ENCODE measurements at places on chromosomes 7 and 10. TPM values are rescaled to one million over a fixed set of nuclear protein-coding genes. Genes with fewer than 3 reads are reported as not detected.

GRCh38 chr7:15168489-15168888, 265.9 kb upstream of the DGKB start:
- no peaks in the 10 kb centered on the region for H3K27me3 ChIP-seq
- H3K4me3 ChIP-seq, result no peak overlapping the region
- no peaks in the 10 kb centered on the region for H3K4me1 ChIP-seq
- DNase-seq, result no peak

DNA sequence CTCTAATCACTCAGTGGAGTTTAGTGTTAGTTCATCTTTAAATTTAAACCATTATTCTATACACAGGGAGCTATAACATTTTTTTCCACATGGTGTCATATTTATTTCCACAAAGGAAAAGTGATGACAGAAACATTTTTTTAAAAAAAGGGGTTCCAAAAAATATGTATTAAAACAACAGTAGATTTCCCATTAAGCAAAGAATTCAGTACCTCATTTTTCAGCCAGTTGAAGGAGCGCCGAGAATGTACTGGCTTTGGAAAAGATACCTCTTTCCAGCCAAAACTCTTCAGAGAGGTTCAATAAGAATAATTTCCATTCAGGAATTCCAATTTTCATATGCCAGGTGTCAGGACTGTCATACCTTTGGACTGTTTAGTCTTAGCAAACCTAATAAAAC, 250.5 kb upstream of the MEOX2 start:
- H3K36me3 ChIP-seq, result no peaks in the 10 kb centered on the region
- no peak overlapping the region for H3K27ac ChIP-seq
- H3K27me3 ChIP-seq, result no peaks in the 10 kb centered on the region
- no peaks in the 10 kb centered on the region for H3K4me1 ChIP-seq
- no peak overlapping the region for H3K4me3 ChIP-seq

DNA sequence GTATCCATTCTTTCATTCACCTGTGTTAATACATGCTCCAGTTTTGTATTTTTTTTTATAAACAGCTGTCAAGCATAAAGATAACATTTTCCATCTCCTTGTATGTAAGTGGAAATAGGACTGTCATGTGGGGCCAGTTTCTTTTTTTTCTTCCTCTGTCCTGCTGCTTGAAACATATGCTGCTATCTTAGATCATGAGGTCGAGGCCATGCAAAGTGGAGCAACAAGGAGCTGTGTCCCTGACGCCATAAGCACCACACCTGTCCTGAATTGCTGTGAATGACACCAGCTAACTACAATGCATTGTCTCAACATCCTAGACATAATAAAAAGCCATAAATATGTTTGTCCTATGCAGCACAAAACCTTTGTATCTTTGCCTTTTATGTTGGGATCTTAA, 37.7 kb upstream of the SLC26A4 start:
- no peaks in the 10 kb centered on the region for H3K27me3 ChIP-seq
- H3K36me3 ChIP-seq, result no peaks in the 10 kb centered on the region
- peaks cover 3% of the 10 kb centered on the region for H3K4me1 ChIP-seq
- no peak overlapping the region for H3K27ac ChIP-seq
- no peak overlapping the region for H3K4me3 ChIP-seq

DNA sequence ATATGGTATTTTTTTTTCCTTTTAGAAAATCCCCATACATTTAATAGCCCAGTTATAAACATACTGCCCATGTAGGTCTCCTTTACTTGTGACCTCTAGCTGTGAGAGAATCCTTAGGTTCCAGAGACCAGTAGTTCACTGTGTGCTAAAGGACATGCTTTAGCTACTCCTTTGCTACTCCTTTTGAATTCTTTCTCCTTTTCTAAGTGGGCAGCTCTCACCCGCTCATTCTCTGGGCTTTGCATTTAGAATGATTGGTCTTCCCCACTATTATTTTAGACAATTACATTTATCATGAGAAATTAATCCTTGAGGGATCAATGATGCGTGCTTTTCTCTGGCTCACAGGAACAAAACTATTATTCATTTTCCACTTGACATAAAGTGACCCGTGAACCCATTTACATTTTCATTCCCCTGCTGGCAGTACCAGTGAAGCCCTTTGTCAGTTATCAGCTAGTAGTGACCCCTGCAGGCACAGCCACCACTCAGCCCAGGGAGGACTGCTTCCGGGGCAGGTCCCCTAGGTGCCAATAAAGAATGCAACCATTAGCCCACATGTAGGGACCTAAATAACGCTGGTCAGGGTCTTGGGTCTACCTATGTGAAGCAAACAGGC, 844.3 kb downstream of the CNTNAP2 start:
- no peaks in the 10 kb centered on the region for H3K4me1 ChIP-seq
- H3K36me3 ChIP-seq, result no peaks in the 10 kb centered on the region
- H3K27ac ChIP-seq, result no peak overlapping the region
- H3K4me3 ChIP-seq, result no peak overlapping the region
- DNase-seq, result no peak

DNA sequence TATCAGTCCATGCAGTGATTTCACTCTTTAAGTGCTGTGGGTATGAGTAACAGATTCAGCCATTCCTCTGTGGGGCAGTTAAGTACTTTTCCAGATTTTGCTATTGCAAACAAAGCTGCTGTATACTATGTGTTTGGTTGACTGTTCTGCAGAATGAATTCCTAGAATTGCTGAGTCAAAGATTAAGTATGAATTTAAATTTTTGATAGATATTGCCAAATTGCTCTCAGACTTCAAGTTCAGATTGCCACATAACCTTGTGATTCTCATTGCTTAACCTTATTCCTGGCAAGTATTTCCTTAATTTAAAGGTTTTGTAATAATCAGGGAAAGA, 21.6 kb upstream of the SAR1A start:
- H3K27ac ChIP-seq, result no peak overlapping the region
- H3K36me3 ChIP-seq, result no peaks in the 10 kb centered on the region
- H3K4me3 ChIP-seq, result no peak overlapping the region
- no peaks in the 10 kb centered on the region for H3K27me3 ChIP-seq

GPR26 gene
- not detected for polyA plus RNA-seq

HOXA3 gene
- not detected for polyA plus RNA-seq

HABP2 gene
- not detected for polyA plus RNA-seq

CLRN3 gene
- polyA plus RNA-seq, result not detected

Data from naive B cell (primary cell).